Activated T-helper 2 cell treated with anti-CD3 and anti-CD28 coated beads, Interferon-gamma antibody, Interleukin-2, Interleukin-4, amounts not matched to agents 10 μg/mL and 5 μg/mL and 100 μg/mL, durations not matched to agents 14 hours and 24 hours and 36 hours (primary cell): ENCODE measurements at places on chromosomes 16 and 17. TPM values are rescaled to one million over a fixed set of nuclear protein-coding genes. Genes with fewer than 3 reads are reported as not detected.

GRCh38 chr16:69364088-69364487 is 12.5 kb upstream of the TMED6 start:
- DNase-seq, result no peak

DNA sequence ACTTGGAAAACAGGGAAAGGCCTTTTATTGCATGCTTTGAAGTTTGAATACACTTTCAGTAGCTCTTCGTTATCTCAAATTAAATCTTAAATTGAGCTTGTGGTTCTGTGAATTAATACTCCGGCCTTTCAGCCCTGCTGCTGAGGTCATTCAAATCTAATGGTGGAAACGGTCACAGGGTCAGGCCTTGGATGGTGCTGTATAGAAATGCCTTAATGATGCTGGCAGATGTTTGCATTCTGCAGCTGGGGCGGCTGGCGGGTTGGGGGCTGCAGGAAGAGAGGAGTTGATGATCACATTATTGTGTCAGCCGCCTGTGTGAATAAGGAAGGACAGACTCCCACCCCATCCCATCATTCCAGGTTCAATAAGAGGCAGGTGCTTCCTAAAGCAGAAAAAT is 723.6 kb downstream of the WWOX start:
- no peak for DNase-seq

GRCh38 chr17:51402899-51403298 is 142.6 kb downstream of the UTP18 start:
- no peak for DNase-seq

The TPSG1 gene
- total RNA-seq, result not detected in 2 replicates

GRCh38 chr16:58187665-58188421 is 10.1 kb downstream of the CSNK2A2 start:
- DNase-seq, result no peak

DNA sequence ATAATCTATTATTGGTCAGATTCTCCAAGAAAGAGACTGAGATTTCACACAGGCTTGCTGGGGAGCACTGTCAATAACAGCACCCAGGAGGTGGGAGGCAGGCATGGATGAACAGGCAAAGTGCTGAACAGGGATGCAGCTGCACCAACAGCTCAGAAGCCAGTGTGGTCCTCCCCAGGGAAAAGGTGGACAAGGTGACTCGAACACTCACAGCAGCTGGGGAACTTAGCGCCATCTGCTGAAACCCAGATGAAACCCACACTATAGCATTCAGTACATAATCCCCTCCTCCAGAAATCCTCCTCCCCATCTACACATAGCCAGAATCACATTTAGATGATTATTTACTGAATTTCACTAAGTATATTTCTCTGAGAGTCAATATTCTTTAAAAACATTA is 255.2 kb upstream of the WSB1 start:
- no peak for DNase-seq

The OTOP3 gene
- total RNA-seq, result not detected in 2 replicates

DNA sequence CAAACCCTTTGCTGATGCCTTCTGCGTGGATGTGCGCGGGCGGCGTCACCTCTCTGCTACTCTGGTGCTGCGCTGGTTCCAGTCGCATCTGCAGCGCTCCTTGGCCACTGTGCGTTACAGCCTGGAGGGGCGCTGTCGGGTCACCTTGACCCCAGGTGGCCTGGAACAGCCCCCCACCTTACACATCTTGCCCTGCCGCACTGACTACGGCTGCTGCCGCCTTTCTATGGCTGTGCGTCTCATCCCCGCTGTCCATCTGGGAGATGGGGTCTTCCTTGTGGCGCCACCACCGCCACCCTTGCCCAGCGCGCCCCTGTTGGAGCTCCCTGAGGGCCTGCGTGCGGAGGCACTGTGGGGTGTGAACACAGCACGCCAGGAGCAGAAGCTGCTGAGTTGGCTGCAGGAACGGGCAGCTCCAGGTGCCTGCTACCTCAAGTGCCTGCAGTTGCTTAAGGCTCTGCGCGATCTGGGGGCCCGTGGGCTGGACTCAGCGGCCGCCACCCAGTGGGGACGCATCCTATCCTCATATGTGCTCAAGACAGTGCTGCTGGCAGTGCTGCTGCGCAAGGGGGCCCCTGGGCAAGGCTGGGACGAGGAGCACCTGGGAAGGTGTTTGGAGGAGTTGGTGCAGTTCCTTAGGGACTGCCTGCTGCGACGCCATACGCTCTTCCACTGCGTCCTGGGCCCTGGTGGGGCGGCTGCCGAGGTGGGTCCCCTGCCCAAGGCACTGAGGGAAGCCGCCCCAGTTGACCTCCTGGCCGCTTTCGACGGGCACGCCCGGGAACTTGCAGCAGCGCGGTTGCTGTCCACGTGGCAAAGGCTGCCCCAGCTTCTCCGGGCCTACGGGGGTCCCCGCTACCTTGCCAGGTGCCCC is 1.6 kb downstream of the ITPRIPL2 start:
- no peak for DNase-seq

The MT1H gene
- total RNA-seq, result not detected in 2 replicates

The HOXB1 gene
- total RNA-seq, result not detected in 2 replicates

GRCh38 chr17:36608794-36609497 is 7.6 kb downstream of the MRM1 start:
- DNase-seq, result no peak

The KRTAP9-2 gene
- not detected in 2 replicates for total RNA-seq

GRCh38 chr17:64297467-64298088 is 34.5 kb upstream of the TEX2 start:
- DNase-seq, result no peak

The CDRT4 gene
- 4.8 and 8.0 TPM in 2 replicates for total RNA-seq

DNA sequence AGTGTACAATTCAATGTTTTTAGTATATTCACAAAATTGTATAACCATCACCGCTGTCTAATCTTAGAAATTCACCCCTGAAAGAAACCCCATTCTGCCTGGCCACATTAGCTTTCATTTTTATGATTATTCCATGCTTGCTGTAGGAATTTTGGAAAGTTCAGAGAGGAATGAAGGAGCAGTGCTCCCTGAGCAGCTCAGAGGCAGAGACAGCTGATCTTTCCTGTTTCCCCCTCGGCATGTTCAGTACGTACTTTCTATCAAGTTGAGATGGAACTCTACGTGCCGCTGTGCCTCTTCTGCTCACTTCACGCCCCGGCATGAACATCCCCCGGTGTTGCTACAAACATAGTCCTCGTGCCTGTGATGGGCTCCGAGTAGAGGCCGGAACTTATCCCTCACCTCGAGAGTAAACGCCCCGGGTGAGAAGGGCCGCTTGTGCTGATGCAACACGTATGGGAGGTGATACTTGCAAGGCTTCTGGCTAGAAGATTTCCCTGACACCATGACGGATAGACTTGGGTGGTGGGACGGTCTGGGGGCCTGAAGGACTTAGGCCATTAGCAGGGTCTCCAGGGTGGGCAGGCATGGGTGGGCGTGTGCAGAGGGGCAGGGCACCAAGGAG is 79.2 kb upstream of the CIBAR2 start:
- DNase-seq, result no peak

DNA sequence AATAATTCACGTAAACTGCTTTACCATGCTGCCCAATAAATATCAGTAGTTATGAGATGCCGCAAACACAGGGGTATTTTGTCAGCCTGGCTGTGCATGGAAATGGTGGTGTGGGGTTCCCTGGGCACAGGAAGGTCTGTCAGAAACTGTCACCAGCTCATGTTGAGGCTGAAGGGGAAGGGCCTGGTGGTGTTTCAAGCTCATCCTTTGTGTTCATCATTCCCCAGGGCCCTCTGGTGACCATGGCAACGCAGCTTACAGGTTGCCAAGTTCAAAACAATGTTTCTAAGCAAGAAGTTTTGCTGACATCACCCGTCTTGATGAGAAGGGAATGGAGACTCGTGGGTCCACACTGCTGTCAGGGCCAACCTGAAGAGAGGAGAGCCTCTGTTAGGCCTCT is 348.9 kb upstream of the C16orf82 start:
- DNase-seq, result no peak

The IRF8 gene
- 37.8 and 40.1 TPM in 2 replicates for total RNA-seq

The HP gene
- total RNA-seq, result not detected in 2 replicates

DNA sequence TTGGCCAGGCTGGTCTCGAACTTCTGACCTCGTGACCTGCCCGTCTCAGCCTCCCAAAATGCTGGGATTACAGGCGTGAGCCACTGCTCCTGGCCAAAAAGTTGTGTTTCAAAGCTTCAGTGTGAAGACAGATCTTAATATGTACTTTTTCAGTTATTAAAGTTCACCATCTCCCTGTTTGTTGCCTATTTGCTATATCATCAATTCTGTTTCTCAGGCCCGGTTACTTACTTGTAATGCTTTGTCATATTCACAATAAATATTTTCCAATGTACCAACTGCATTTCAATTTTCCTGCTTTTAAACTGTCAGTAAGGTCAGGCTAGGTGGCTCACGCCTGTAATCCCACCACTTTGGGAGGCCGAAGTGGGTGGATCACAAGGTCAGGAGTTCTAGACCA is 22.5 kb downstream of the FANCA start:
- no peak for DNase-seq

DNA sequence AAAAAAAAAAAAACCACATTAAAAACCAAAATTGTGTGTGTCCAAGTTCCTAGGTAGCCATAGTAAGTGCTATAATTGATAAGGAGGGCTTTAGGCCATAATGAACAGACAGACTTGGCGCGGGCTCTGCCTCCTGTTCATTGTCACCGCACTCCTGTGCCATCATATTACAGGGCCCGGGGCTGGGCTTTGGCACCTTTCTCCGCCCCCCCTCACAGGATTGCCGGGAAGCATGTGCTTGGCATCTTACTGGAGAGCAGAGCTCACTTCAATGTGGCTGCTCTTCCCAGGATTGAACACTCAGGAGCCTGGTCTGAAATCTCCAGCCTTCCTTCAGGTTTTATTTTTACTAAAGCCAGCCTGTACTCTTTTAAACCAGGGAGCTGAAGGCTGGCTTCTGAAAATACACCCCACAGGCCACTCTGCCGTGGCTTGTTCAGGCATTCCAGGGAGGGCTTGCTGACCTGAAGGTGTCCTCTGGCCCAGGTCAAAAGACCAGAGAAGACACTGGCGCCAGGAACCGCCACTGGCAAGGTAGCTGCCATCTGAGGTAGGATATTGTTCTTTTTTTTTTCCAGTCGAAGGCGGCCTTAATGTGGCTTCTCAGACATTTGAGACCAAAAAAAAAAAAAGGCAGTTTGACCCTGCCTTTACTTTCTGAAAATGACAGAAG is 39.3 kb downstream of the DHRS7B start:
- DNase-seq, result no peak

GRCh38 chr16:48503779-48504178 is 106.2 kb downstream of the N4BP1 start:
- no peak for DNase-seq

The VAC14 gene
- total RNA-seq, result 30.9 and 34.8 TPM in 2 replicates
